Anterior cingulate cortex (tissue), 58 donors: ENCODE measurements at places on chromosomes 2 and 18.

DNA sequence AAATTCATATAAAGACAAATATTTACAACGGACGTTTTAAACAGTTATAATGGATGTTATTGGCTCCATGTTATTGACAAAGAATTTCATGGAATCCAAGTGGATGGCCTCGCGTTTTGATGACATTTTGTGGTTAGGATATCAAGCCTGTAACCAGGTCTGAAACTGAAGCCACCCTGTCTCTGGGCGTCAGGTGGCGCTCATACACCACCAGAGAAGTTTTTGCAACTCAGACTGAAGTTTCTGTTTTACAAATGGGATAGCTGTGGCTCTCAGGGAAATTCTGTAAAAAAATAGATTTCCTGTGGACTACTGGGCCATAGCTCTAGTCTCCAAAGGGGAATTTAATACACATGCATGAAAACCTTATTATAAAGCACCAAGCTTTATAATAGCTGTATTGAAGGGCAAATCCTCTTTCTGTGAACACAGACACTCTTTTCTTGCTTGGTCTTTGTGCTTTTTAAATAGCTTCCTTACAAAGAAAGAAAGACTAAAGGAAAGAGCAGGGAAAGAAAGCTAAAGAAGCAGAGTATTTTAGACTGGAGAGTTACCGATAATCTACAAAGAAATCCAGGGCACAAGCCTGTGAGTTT lies 86.7 kb downstream of the C18orf54 start:
- peak; percentile 6 for DNase-seq

- DNase-seq, result no peak
These were observed 30.5 kb downstream of the KDM3A start for GRCh38 chr2:86471637-86472036.

- no peak for DNase-seq
These were observed 25.4 kb downstream of the CAPN14 start for GRCh38 chr2:31191931-31192330.

DNA sequence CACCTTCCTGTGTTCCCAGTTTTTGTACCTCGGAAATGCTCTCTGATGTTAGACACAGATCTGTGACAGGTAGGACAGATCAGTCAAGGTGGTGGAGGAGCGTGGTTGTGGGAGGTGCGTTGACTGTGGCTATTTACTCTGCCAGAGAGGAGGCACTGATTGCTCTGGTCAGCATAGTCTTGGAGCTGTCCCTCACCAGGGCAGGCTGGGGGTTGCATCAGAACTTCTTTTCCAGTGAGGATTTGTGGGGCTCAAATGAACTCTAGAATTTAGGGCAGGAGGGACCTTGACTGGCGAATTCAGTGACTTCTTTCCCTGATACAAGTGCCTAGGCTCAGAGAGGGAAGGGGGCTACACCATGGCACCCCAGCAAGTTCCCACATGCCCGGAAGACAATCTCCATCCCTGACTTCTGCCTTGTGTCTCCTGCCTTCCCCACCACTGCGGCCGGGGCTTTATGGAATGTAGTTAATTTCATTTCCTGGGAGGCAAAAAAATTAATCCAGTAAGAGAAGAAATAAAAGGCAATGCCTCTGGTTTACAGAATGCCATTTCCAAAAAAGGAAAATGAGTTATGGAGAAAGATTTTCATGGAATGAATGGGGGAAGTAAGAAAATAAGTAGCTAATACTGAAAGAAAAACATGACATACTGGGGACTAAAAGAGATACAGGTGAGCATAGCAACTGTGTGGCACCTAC lies 26.1 kb downstream of the NIFK start:
- no peak for DNase-seq

DNA sequence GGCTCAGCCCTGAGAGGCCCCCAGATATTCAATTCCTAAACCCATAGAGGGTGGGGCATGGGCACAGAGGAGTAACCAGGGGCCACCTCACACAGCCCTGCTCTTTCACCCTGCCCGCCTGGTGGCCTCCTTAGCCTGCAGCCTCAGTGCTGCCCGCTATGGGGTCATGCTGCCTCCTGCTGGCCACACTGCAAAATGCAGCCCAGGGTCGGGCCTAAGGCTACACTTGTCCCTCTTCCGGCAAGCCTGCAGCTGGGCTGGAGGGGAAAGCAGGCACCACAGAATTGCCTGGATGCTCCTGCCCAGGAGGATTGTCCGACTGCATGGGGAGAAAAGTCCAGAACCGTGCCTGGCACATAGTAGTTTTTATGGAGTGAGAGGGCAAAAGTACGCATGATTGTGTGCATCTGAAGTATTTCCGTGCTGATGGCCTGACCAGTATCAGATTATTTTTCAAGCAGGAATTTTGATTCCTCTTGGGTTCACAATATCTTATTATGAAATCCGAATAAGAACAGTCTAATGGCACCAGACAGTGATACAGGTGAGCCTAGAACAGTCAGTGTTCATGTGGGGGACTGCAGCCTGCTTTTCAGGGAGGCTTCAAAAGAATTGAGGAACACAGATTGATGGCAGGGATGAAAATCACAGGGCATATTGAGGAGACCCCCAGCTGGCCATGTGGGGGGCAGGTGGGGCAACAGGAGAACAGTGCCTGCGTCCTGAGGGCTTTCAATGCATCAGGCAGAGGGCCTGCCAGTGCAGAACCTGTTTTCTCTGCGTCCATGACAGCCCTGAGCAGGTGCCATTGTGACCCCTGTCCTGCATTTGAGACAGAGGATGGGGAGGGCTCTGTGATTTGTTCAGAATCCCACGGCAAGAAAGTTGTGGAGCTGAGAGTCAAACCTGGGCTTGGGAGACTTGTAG lies 51.2 kb upstream of the ALPP start:
- DNase-seq, result no peak

DNA sequence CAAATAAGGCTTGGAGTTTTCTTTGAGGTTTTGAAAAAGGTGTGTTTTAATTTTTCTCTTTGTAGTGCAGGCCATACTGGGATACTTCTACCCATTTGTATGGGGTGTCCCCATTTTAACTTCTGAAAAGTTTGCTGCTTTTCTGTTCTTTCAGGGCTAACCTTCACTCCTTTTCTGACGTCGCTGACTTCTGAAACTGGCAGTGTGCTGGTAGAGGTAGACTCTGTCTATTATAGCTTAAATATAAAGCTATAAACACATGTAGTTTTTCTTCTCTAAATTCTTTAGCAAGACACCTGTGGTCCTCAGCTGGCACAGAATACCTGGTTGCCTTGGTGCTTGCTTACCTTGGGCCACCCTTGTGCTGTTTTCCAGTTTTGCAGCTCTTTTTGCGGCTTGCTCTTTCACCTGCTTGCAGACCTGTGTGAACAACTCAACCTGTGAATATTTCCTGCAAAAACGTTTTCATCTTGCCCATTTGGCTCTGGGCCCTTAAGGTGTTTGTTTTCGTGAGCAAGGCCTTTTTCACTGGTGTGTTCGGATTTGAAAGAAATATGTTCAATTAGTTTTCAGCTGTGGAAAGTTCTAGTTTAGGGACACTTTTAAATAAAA lies 42.2 kb downstream of the PHLPP1 start:
- DNase-seq, result no peak

DNA sequence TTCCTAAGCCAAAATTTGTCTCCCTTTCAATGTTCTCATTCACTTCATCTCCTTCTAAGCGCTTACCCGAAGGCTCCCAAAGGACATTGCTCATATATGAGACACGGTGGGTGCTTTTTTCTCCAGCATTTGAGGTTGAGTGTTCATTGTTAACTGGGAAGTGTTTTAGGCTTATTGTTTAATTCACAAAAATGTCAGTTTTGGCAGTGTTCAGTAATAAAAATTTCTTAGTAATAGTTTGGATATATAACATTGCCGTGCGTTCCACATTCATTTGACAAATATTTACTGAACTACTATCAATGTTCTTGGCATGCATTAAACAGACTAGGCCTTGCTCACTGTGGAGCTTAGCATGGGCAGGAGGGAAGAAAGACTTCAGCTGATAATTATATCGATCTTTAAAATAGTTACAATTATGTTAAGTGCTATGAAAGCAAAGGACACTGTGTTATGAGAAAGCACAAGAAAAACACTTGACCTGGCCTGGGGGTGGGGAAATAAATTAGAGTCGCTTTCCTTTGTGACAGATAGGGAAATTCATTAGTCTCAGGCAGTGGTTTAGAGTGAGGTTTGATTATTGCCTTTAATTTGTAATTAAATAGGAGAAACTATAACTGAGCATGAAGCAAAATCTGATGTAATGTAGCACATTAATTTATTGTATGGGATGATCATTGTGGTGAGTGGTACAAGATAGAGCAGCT lies 82.2 kb upstream of the DOCK10 start:
- no peak for DNase-seq

DNA sequence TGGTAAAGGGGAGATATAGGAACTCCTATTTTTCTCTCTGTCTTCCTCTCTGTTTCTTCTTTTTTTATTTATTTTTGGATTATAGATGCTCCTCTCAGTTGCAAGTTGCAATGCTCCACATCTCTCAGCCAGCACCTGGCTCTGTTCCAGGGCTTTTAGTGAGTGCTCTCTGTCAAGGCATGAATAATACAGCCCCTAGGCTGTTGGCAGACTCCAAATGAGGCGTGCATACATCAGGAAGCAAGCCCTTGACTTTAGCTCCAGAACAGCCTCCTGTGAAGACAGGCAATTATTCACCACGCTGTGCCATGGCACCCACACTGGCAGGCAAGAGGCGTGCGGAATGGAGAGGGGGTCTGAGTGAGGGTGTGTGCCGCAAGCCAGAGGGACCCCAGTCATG lies 228.1 kb upstream of the PXDN start:
- DNase-seq, result peak; percentile 59

- DNase-seq, result peak; percentile 60
These were observed 18.6 kb upstream of the NCL start for GRCh38 chr2:231482806-231483391.

- no peak for DNase-seq
These were observed 22.7 kb upstream of the NCL start for GRCh38 chr2:231486851-231487596.

GRCh38 chr2:209383212-209383611 lies 40.6 kb upstream of the MAP2 start:
- no peak for DNase-seq

GRCh38 chr18:28581521-28582071 lies 404.7 kb upstream of the CDH2 start:
- DNase-seq, result no peak

DNA sequence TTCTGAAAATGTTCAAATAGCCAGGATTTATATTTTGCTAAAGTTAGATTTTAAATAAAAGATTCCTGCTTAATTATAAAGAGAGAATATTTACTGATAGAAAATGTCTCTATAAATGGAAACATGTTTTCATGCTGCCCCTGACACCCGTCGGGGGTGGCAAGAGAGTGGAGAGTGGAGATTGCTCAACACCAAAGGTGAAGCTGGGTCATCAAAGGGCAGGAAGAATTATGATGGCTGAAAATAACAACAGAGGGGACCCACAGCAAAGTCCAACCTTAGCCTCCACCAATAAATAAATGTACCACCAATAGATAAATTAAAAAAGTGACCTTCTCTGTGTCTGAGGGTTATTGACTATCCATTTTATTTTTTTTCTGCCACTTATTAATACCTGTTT lies 326.8 kb upstream of the GYPC start:
- DNase-seq, result no peak

- no peak for DNase-seq
These were observed 129.3 kb downstream of the NCKAP5 start for GRCh38 chr2:133438848-133439564.

- DNase-seq, result no peak
These were observed 2.2 kb upstream of the ZNF407 start for GRCh38 chr18:74595431-74595830.
